ENCODE measurements at places on chromosomes 2 and 18.

DNA sequence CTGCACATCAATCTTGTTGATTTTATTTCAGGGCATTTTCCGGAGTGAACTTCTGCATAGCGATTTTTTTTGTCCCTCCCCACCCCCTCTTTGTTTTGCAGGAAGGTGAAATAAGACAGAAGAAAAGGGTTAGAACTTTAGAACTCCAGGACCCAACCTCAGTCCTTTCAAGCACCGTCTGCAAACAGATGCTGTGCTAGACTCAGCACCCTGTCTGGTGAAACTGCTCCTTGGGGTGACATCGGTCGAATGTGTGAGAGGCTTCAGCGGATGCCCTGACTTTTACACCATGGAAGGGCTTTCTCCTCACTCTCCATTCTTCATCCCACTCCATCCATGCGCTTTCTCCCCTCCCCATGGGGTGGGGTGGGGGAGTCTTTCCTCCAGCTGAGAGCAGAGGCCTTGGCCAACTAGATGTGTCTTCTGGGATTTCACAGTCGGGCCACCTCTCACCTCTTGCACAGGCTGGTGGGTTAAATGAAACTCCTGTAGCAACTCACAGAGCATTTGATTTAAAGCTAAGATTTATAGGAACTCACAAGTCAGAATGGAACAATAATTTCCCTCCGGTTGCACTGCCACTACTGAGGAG is 43.3 kb upstream of the EDAR start:
- no peak for DNase-seq

- DNase-seq, result no peak
Measured at GRCh38 chr2:240412975-240413812, 22.3 kb upstream of the GPC1 start.

DNA sequence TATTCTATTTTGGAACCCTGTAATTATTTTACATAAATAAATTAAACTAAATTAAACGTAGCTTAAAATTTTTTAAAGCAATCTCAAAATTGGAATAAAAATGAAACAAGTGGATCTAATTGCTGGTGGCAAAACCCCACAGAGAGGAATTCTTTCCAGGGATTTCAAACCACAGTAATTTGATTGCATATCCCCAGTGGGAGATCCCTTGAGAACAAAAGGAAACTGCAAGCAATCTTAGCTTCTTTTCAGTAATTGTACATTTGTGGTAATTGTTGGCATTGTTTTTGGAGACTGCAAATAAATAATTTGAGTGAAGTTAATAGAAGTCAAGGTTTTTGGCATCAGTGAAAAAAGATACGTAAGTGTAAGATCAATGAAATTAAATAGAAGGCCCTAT is 58.7 kb upstream of the MYCN start:
- no peak for DNase-seq

GRCh38 chr18:67232991-67233390 is 283.5 kb downstream of the DSEL start:
- no peak for DNase-seq

DNA sequence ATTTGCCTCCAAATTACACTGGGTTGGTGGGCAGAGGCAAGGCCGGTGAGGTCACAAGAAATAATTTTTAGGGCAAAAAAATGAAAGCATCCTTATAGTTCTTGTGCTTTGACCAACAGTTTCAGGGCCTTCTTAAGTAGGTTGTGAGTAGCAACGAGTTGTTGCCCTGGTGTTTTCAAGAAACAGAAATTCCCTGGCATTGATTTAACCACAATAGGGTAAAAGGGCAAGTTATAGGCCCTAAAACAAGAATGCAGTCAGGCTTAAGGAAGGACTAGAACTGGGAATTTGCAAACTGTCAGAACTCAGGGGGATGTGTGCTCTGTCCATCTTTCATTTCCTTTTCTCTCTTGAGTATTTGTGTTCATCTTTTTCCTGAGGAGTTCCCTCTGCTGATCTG is 46.1 kb upstream of the STPG4 start:
- DNase-seq, result no peak

- no peak for DNase-seq
Measured at GRCh38 chr2:12428324-12428723, 288.4 kb upstream of the TRIB2 start.

- no peak for DNase-seq
Measured at GRCh38 chr2:202768273-202768672, 103.3 kb downstream of the ICA1L start.

All from anterior cingulate cortex (tissue), 58 donors.